Osteocyte (in vitro differentiated cells): ENCODE measurements at places on chromosomes 12 and 14. TPM values are rescaled to one million over a fixed set of nuclear protein-coding genes. Genes with fewer than 3 reads are reported as not detected.

- peaks cover 56% of the 10 kb centered on the region for H3K27me3 ChIP-seq
- H3K4me1 ChIP-seq, result peaks cover under 1% of the 10 kb centered on the region
- H3K36me3 ChIP-seq, result no peaks in the 10 kb centered on the region
- no peak overlapping the region for H3K27ac ChIP-seq
These were observed 6.8 kb upstream of the ASIC1 start for GRCh38 chr12:50050410-50051098.

- no peak overlapping the region for H3K27ac ChIP-seq
- no peaks in the 10 kb centered on the region for H3K4me1 ChIP-seq
- no peak overlapping the region for H3K4me3 ChIP-seq
- no peak for DNase-seq
- H3K27me3 ChIP-seq, result peaks cover 16% of the 10 kb centered on the region
- H3K36me3 ChIP-seq, result no peaks in the 10 kb centered on the region
These were observed 171.1 kb upstream of the TMPO start for GRCh38 chr12:98344046-98344930.

GRCh38 chr14:79100578-79100977 lies 930.4 kb downstream of the NRXN3 start:
- H3K4me1 ChIP-seq, result no peaks in the 10 kb centered on the region
- no peak for DNase-seq
- no peak overlapping the region for H3K4me3 ChIP-seq

- no peaks in the 10 kb centered on the region for H3K27me3 ChIP-seq
- no peak for DNase-seq
- no peaks in the 10 kb centered on the region for H3K4me1 ChIP-seq
- H3K4me3 ChIP-seq, result no peak overlapping the region
These were observed 181.5 kb upstream of the SFSWAP start for GRCh38 chr12:131529196-131530040.

DNA sequence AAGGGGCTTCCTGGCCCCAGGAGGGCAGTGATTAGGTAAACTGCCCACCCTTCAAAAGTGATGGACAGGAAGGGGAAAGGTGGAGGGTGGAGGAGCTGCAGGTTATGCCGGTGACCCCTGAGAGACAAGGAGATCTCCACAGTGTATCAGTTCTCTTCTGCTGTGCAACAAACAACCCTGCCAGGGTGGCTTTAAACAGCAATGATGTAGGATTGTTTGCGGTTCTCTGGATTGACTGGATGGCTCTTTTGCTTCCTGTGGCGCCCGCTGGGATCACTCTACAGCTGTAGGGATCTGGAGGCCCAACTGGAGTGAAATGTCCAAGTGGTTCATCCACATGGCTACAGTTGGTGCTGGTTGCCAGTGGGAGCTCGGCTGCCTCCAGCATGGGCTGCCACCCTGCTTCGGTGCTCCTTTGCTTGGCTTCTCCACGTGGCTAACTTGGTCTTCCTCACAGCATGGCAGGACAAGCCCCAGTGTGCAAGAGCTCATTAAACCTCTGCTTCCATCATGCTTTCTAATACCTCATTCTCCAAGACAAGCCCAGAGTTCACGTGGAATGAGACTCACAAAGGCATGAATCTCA lies 8.6 kb upstream of the ANKRD9 start:
- peaks cover 7% of the 10 kb centered on the region for H3K4me1 ChIP-seq
- H3K27ac ChIP-seq, result no peak overlapping the region
- no peaks in the 10 kb centered on the region for H3K36me3 ChIP-seq

- DNase-seq, result no peak
- H3K4me1 ChIP-seq, result no peaks in the 10 kb centered on the region
- H3K36me3 ChIP-seq, result peaks cover 3% of the 10 kb centered on the region
These were observed 463.6 kb downstream of the TMEM117 start for GRCh38 chr12:44299524-44299923.

- no peaks in the 10 kb centered on the region for H3K27me3 ChIP-seq
- peaks cover 7% of the 10 kb centered on the region for H3K4me1 ChIP-seq
- no peak overlapping the region for H3K27ac ChIP-seq
These were observed 198.2 kb downstream of the CHST11 start for GRCh38 chr12:104654665-104655609.

- H3K4me3 ChIP-seq, result no peak overlapping the region
- no peak overlapping the region for H3K27ac ChIP-seq
- DNase-seq, result no peak
- H3K27me3 ChIP-seq, result no peaks in the 10 kb centered on the region
- H3K4me1 ChIP-seq, result peaks cover 38% of the 10 kb centered on the region
These were observed 3.1 kb downstream of the ADCY4 start for GRCh38 chr14:24331731-24332267.

DNA sequence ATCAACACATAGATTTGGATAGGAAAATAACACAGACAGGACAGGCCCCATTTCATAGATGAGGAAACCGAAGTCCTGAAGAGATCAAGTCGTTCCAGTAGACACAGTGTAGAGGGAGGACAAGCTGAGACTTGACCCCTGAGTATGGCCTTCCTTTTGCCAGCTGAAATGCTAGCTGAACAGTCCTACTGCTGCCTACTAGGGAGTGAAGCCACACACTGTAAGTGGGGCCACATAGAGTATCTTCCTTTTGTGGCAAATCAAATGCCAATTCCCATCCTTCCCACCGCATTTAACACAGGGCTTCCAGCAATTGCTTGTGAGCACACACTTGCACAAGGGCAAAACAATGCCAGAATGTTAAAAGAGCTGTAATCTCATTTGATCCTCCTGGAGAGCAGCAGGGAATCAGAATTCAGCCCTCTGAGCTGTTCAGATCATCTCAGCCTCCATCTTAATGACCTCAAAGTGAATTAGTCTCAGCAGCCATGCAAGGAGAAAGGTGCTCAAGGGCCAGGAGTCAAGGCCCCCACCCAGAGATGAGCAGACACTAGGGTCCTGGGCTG lies 380.5 kb downstream of the EMP1 start:
- H3K27me3 ChIP-seq, result no peaks in the 10 kb centered on the region
- no peak overlapping the region for H3K27ac ChIP-seq
- DNase-seq, result no peak
- no peaks in the 10 kb centered on the region for H3K4me1 ChIP-seq

ADAM20 gene
- 0.86 and 1.2 TPM in 2 replicates for total RNA-seq

GRCh38 chr12:20213723-20214625 lies 154.4 kb upstream of the PDE3A start:
- H3K4me1 ChIP-seq, result peaks cover 43% of the 10 kb centered on the region
- DNase-seq, result no peak
- no peaks in the 10 kb centered on the region for H3K27me3 ChIP-seq
- H3K36me3 ChIP-seq, result peaks cover 3% of the 10 kb centered on the region
- peak overlapping the region; percentile 29 for H3K27ac ChIP-seq
